Mammary microvascular endothelial cell (primary cell): ENCODE measurements at places on chromosomes 2 and 18. TPM values are rescaled to one million over a fixed set of nuclear protein-coding genes. Genes with fewer than 3 reads are reported as not detected.

RRM2 gene
- total RNA-seq: 149 and 173 TPM in 2 replicates

BARD1 gene
- 6.5 and 8.9 TPM in 2 replicates for total RNA-seq

TMEM169 gene
- not detected in 2 replicates for total RNA-seq

RAB6C gene
- not detected in 2 replicates for total RNA-seq

FAP gene
- total RNA-seq: 12.9 and 16.5 TPM in 2 replicates
